Islet precursor cell (in vitro differentiated cells): ENCODE measurements at places on chromosomes 1 and 21.

DNA sequence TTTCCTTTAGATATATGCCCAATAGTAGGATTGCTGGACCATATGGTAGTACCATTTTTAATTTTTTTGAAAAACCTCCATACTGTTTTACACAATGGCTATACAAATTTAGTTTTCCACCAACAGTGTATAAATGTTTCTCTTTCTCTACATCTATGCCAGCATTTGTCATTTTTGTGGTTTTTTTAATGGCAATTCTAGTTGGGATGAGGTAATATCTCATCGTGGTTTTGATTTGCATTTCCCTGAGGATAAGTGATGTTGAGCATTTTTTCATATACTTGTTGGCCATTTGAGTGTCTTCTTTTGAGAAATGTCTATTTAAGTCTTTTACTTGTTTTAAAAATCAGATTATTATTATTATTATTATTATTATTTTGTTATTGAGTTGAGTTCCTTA is 35.5 kb downstream of the PLA2G4A start:
- DNase-seq, result no peak

GRCh38 chr1:37814252-37814651 is 6.2 kb upstream of the YRDC start:
- no peak for DNase-seq

GRCh38 chr1:27393641-27394281 is 1.3 kb downstream of the GPR3 start:
- no peak for DNase-seq

- DNase-seq, result no peak
These were observed 106.7 kb upstream of the C21orf91 start for GRCh38 chr21:17925899-17926298.

- no peak for DNase-seq
These were observed 260.9 kb downstream of the SRGAP2C start for GRCh38 chr1:121445679-121446078.

- DNase-seq, result no peak
These were observed 39.4 kb downstream of the CHAF1B start for GRCh38 chr21:36424592-36424991.

- DNase-seq, result peak; percentile 93
These were observed at the start of gene HPDL for GRCh38 chr1:45326627-45327623. Gene HPDL (plus strand): TSS chr1:45326895. CDS start chr1:45327149, 254 bp downstream.

- DNase-seq, result no peak
These were observed 3.5 kb upstream of the IGSF8 start for GRCh38 chr1:160101717-160102522.
